ENCODE measurements at places on chromosomes 5 and 9.

GRCh38 chr9:115413766-115414382 lies 295.9 kb upstream of the TNC start:
- DNase-seq = no peak

- no peak for DNase-seq
Observed at GRCh38 chr5:180522330-180522729, 28.2 kb downstream of the CNOT6 start.

GRCh38 chr5:140568443-140569063 lies 3.9 kb downstream of the SLC35A4 start:
- DNase-seq = no peak

- DNase-seq = no peak
Observed at GRCh38 chr9:105118636-105119035, 125.8 kb upstream of the SLC44A1 start.

GRCh38 chr9:81906671-81907070 lies 21.6 kb upstream of the SPATA31D4 start:
- DNase-seq = no peak

GRCh38 chr5:97167435-97167834 lies 15.6 kb downstream of the RIOK2 start:
- no peak for DNase-seq

GRCh38 chr5:14265570-14265969 lies 122.4 kb downstream of the TRIO start:
- no peak for DNase-seq

DNA sequence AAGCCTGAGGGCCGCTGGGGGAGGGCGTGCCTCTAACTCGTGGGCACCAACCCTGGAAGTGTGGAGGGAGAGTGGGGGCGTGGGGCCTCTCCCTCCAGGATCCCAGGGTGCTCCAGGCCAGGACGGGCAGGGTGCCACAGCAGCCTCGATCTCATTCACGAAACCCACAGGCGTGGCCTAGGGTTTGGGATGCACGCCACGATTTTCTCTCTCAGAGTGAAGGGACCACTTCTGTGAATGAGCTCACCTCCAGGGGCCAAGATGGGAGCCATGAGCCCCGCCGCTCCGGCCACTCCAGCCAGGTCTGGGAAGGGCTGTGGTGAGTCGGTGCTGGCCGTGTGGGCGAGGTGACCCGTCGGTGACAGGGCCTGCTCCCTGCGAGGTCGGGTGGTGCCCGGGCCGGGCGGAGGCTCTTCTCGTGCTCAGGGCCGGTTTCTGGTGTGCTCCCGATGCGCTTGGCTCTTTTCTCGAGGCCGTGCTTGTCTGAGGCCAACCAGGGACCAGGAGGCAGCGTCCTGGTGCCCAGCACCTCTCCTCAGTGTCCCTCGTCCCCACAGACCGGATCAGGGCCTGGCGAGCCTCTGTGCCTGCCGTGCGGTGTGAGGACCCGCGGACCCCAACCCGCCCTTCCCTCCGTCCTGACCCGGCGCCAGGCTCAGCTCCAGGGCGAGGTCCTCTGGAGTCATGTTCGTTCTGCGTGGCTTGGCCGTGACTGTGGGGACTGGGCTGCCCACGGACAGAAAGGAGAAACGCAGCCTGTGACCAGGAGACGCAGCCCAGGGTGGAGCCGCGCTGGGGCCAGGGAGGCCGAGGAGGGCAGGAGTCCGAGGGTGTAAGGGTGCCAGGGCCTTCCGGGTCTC lies 31.0 kb downstream of the TPPP start:
- no peak for DNase-seq

DNA sequence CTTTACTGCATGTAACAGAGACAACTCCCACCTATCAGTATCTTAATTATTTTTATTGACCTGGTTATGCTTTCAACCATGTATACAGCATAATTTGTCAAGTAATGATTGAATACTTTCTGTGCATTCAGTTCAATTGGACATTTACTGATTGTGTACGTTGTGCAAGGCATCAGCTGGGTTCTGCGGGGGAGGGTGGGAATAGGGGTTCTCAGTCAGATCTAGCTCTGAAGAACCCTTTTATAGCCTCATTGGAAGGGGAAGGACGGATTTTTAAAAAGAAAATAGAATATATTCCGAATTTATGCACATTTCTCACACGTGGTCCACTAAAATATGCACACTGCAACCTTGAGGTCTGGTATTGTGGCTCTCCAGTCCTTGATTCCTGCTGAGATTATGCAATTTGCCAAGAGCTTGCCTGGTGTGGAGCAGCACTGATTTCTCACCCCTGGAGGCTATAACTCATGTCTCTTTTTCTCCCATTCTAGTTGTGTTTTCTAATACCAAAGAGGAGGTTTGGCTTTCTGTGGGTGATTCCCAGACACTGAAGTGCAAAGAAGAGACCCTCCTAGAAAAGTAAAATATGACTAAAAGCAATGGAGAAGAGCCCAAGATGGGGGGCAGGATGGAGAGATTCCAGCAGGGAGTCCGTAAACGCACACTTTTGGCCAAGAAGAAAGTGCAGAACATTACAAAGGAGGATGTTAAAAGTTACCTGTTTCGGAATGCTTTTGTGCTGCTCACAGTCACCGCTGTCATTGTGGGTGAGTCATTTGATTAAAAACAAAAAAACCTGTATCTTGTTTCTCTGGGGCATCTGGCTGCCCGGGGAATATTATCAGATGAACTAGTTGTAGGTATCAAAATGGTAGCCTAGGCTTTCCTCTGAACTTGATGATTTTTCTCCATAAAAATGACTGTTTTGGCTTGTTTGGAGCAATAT lies 1.7 kb downstream of the SLC1A3 start:
- DNase-seq = peak; percentile 38

- DNase-seq = no peak
Observed at GRCh38 chr5:173863359-173863758, 24.8 kb upstream of the CPEB4 start.

DNA sequence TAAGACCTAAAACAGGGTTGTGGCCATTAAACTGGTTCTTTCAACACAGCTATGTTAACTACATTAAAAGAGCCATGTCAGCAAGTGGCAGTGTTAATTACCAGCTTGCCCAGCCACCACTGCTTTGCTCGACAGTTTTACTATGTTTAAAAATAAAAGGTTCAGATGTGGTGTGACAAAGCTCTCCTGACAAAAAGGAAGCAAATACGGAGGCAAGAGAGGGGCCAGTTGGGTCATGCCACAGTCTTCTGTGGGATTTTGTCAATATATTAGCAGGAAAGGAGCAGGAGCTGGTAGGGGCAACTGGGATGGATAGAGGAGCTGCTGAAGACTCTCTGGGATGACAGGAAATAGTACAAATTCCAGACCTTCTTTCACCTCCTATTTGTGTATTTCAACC lies 113.5 kb upstream of the PCA3 start:
- DNase-seq = no peak

- DNase-seq = peak; percentile 91
Observed at GRCh38 chr5:154368041-154368800, 77.6 kb upstream of the SAP30L start.

DNA sequence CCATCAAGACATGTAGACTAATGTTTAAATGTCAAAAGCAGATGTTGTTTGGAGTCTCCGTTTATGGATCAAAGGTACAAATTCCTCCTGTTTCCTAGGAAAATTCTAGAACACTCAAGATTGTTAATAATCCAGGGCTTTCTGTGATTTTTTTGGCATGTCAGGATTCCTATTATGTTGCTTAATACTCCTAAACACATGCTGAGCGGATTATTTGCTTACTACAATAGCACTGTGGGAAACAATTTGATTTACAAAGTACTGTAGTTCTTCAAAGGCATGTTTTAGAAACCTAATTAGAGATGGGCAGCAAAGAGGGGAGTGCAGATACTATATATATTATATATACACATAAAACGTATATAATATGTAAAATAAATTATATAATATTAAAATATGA lies 19.0 kb upstream of the SCAMP1 start:
- no peak for DNase-seq

- DNase-seq = no peak
Observed at GRCh38 chr9:87840134-87840533, 42.5 kb upstream of the SPATA31E1 start.
